Stimulated activated CD4-positive, alpha-beta T cell treated with anti-CD3 and anti-CD28 coated beads, TNF-alpha, amount 100 ng/mL, for 1 hour (primary cell): ENCODE measurements at places on chromosomes 7 and 10.

- no peak for DNase-seq
These were observed 27.8 kb downstream of the RHEB start for GRCh38 chr7:151491859-151492258.

DNA sequence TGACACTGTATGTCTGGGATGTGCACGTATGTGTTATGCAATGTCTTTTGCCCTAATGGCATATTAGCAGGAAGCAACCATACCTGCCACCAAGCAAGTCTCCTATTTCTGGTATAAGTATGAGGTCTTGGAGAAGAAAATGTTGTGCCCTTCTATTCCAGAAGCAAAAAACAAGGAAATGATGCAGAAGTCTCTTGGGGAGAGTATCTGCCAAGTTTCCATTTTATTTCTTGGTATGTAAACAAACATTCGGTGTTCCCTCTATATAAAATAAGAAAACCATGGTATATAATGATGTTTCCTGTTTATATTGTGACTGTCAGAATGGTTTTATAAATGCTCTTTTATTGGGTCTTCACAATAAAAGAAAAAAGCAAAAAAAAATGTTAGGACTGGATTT, 19.3 kb upstream of the MYO3A start:
- DNase-seq, result no peak

GRCh38 chr10:133262696-133263095, 14.0 kb downstream of the ADAM8 start:
- no peak for DNase-seq

- DNase-seq, result no peak
These were observed 55.8 kb downstream of the CTBP2 start for GRCh38 chr10:125104559-125104958.

DNA sequence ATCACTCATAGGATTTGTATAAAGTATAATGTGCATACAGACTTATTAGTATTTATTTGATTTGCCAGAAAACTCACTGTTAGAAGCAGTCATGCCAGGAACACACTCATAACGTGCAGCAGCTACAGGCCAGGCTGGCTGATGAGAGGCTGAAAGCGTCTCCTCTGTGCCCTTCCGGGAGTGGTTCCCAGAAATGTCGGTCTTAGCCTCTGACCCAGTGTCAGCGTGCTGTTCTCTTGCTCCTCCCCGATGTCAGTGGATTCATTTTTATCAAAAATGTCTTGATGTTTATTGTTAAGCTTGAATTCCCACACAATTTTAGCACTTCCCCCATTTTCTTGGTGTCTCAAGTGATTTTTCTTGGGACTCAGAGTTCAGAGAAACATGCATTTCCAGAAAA, 33.3 kb upstream of the GARS1 start:
- DNase-seq, result no peak

- peak; percentile 27 for DNase-seq
These were observed 994 bp downstream of the GATAD1 start for GRCh38 chr7:92448205-92448747.

DNA sequence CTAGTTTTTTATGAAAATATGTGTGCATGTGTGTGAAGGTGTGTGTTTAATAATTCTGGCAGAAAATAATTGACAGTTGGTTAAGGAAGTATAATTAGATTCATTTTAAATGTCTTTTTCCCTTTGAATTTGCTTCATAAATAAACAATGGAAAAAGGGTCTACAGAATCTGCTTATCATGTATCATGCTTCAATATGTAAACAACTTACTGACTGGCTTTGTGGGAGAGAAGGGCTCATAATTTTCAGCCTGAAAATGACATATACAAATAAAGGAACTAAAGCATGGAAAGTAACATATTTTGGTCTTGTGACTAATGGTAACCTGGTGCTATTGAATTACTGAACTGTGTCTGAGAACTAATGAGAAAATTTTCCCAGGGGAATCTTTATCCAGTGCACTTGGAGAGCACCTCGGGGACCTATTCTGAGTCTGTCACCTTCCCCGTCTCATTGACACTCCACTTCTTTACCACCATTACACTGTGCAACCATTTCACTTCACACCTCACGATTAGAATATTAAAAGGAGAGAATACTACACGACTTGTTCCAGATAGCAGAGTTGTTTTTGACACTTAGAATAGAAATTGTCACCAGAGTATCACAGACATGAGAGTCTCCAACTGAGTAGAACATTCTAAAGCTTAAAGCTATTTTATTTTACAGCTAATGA, 298.6 kb downstream of the TFEC start:
- DNase-seq, result no peak

DNA sequence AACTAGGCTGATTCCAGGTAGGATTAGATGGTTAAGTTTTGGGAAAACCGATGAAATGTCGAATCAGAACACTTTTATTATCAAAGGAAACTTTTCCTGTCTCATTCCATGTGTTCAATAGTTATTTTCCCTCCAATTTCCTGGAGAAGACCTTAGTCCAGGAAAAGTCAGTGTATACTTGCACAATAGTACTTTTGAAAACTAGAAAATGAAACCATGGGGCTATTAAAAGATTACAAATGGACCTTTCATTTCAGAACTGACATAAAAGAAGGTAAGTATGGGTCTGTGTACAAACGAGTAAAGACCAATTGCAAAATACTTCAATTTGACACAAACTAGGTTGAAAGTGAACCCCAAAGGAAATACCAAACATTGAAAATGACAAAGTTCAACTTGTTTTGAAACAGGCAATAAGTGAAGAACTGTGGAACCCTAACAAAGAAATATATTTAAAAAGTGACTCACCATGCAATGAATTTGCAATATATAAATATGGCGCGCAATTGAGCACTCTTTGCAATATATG, 2.1 kb downstream of the AVPI1 start:
- DNase-seq, result no peak

- DNase-seq, result no peak
These were observed 8.9 kb downstream of the CDK14 start for GRCh38 chr7:90605055-90605454.

- DNase-seq, result peak; percentile 67
These were observed 57.8 kb upstream of the PCGF5 start for GRCh38 chr10:91162495-91163268.

GRCh38 chr10:29635711-29636144, 957 bp upstream of the SVIL start:
- DNase-seq, result no peak

GRCh38 chr10:13684252-13684791, 97.6 kb downstream of the PRPF18 start:
- DNase-seq, result no peak

DNA sequence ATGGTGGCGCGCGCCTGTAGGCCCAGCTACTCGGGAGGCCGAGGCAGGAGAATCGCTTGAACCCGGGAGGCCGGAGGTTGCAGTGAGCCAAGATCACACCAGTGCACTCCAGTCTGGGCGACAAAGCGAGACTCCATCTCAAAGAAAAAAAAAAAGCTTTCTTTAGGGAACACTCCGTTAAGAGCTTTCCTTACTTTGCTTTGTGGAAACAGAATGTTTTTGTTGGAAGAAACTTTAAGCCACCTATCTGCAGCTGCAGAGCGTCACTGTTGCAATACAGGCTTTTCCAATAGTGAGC, 641 bp upstream of the TPK1 start:
- DNase-seq, result no peak

DNA sequence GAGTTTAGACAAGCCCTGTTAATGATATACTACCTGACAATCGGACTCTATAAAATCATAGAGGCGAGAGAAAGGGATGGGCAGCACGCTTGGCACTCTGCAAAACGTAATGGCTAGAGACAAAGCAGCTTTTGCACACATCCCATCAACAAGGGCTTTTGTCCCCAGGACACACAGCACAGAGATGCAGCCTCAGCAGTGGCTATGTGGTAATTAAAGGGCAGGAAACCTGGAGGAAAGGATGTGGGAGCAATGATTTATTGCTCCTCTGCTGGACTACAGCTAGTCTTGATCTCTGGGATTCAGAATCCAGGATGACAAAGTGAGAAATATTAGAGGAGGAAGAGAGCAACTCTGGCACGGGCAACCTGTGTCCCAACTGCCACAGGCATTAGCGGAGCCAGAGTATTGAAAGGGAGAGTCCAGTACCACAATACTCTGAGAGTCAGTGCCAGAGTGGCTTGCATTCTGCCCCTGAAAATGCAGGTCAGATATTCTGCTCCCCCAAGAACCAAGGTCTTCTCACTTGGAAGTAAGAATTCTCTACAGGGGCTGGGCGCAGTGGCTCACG, 96.5 kb downstream of the ARMH3 start:
- no peak for DNase-seq

- no peak for DNase-seq
These were observed 19.6 kb downstream of the GIMAP4 start for GRCh38 chr7:150586785-150587152.

DNA sequence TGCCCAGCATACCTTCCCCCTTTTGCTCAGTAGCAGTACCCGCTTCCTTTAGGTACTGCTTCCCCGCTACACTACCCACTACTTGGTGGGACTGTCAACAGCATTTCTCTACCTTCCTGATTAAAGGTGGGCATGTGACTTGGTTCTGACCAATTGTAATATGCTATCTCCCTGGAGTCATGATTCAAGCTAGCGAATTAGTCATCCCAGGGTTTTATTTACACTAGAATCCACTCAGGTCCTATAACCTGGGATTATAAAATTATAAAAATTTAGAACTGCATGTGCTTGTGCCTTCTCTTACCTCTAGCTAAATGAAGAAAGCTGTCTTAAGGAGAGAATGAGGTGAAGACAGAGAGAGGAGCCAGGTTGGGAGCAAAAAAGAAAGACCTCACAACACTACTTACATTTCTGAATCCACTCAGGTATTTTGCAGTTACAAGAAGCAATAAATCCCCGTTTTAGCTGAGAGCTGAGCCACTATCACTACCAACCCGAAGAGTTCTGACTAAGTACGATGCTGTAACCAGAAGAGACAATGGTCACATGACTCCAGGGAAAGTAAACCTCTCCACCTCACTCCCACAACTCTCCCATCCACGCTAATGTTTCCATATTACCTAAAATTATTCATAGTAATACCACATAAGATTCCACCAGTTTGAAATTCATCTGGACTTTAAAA, 9.7 kb downstream of the GBX1 start:
- DNase-seq, result no peak

DNA sequence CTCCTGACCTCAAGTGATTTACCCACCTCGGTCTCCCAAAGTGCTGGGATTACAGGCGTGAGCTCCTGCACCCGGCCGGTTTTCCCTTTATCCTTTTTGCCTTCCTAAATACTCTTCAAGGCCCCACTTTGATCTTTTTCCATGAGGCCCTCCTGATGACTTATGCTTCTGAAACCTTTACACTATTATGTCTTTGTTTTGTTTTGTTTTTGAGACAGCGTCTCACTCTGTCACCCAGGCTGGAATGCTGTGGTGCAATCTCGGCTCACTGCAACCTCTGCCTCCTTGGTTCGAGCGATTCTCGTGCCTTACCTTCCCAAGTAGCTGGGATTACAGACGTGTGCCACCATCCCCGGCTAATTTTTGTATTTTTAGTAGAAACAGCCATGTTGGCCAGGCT, 3.8 kb downstream of the STMP1 start:
- no peak for DNase-seq

DNA sequence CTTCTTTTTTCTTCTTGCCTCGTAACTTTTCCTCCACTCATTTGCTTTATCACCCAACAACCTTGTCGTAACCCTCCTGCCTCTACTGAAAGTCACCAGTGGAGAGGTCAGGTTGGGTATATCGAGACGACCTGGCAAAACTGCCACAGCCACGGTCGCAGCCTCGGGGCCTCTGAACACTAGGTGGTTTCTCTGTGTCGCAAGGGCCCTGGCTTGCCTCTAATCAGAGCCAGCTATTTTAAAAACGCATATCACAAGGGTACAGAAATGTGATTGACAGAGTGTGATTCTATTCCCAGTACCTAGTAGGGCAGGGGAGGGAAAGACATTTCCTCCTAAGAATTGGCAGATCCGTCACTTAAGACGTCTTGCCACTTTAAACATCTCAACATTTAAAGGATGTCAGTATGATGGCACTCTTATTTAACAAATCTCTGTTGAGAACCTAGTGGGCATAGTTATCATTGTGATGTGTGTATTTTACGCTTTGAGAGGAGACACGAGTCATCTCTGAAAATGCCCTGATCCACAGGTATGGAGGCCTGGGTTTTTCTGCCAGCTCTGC, 197.5 kb downstream of the ARHGAP21 start:
- no peak for DNase-seq

GRCh38 chr10:102627736-102628293, 16.5 kb upstream of the TRIM8 start:
- no peak for DNase-seq

- DNase-seq, result no peak
These were observed 72.0 kb upstream of the KAT6B start for GRCh38 chr10:74754381-74754821.

DNA sequence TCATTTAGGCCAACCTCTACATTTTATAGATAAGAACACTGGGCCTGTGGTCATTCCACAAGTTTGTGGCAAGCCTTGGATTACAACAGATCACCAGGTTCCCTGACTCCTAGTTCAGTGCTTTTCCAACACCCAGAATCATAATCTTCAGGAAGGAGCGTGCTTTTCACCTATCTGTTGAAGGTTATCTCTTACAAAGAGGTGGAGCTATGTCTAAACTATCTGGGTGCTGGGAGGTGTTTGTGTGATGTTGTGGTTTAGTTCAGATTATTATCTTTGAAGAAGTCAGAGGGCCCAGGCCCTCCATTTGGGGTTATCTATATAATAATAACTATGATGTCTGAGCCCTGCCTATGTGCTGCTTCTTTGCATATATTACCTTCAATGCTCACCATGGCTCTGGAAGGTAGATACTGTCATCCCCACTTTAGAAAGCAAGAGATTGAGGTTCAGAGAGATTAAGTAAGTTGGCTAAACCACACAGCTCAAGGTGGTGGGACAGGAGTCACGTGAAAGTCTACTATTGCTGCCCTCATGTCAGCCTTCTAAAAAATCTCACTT, 24.0 kb downstream of the IL2RA start:
- DNase-seq, result no peak

GRCh38 chr7:43201912-43202311, 89.5 kb downstream of the HECW1 start:
- DNase-seq, result no peak

GRCh38 chr7:45203936-45204445, 46.4 kb downstream of the RAMP3 start:
- DNase-seq, result no peak

DNA sequence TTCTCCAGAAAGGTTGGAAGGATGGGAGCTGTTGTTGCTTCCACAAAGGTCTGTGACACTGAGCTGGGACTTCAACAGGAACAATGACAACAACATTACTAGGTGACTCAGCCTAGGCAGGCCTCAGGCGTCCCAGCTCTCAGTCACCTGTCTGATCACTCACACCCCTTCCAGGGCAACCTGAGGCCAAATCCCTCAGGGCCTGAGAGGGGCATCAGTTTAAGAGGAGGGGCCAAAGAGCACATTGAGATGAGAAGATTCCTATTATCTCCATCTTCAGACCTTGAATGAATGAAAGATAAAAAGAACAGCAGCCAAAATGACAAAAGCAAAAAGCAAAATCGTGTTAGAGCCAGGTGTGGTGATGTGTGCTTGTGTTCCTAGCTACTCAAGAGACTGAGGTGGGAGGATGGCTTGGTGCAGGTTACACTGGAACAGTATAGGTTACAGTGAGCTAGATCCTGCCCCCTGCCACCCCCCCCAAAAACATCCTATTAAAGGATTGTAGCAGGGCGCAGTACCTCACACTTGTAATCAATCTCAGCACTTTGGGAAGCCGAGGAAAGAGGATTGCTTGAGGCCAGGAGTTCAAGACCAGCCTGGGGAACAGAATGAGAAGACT, at the start of gene ATG9B:
TSS of gene ATG9B (minus strand) at position 60 of the 622 bp plus-strand sequence. CDS start 71 bp downstream, outside the sequence.
- no peak for DNase-seq
